ENCODE measurements at places on chromosomes 12 and 14. TPM values are rescaled to one million over a fixed set of nuclear protein-coding genes. Genes with fewer than 3 reads are reported as not detected.

Gene IAPP
- not detected for total RNA-seq

Gene KRT85
- not detected for total RNA-seq

Gene BEGAIN
- total RNA-seq = 7.0 TPM

Gene SYCP3
- not detected for total RNA-seq

Gene PLEKHH1
- total RNA-seq = 6.0 TPM

Gene PIK3C2G
- total RNA-seq = 10.6 TPM

Gene SDSL
- total RNA-seq = 21.1 TPM

Gene SLC6A13
- 0.72 TPM for total RNA-seq

Gene SLC25A47
- not detected for total RNA-seq

Gene C1R
- 16.7 TPM for total RNA-seq
